Neural cell (in vitro differentiated cells): ENCODE measurements at places on chromosomes 12 and 14. TPM values are rescaled to one million over a fixed set of nuclear protein-coding genes. Genes with fewer than 3 reads are reported as not detected.

Gene SPTB
- 1.9 and 2.8 TPM in 2 replicates for polyA plus RNA-seq

Gene ZBTB42
- polyA plus RNA-seq = not detected in 2 replicates

Gene KLRB1
- not detected in 2 replicates for polyA plus RNA-seq

Gene MFAP5
- not detected in 2 replicates for polyA plus RNA-seq

Gene TMEM233
- not detected in 2 replicates for polyA plus RNA-seq

Gene RNF212B
- not detected in 2 replicates for polyA plus RNA-seq

Gene ANKS1B
- 65.6 and 67.3 TPM in 2 replicates for polyA plus RNA-seq

Gene ZC2HC1C
- 3.9 and 4.5 TPM in 2 replicates for polyA plus RNA-seq

Gene CD163
- polyA plus RNA-seq = 0.20 TPM in 1 of 2 replicates, not detected in the other

Gene GPD1
- polyA plus RNA-seq = 1.5 and 4.0 TPM in 2 replicates

Gene ITPR2
- polyA plus RNA-seq = 0.34 and 2.0 TPM in 2 replicates

Gene IQSEC3
- polyA plus RNA-seq = 2.4 and 5.4 TPM in 2 replicates

Gene CS
- 65.7 and 101 TPM in 2 replicates for polyA plus RNA-seq

Gene ASCL1
- 3.4 and 5.0 TPM in 2 replicates for polyA plus RNA-seq

Gene RND1
- polyA plus RNA-seq = 1.3 and 5.8 TPM in 2 replicates

Gene NKX2-1
- 1.5 and 5.0 TPM in 2 replicates for polyA plus RNA-seq

Gene BRI3BP
- 10.1 and 11.0 TPM in 2 replicates for polyA plus RNA-seq

Gene RD3L
- polyA plus RNA-seq = 0.28 and 0.69 TPM in 2 replicates

Gene AQP6
- polyA plus RNA-seq = not detected in 2 replicates

Gene GPR132
- polyA plus RNA-seq = not detected in 2 replicates

Gene UBR7
- 34.8 and 36.9 TPM in 2 replicates for polyA plus RNA-seq

Gene RBP5
- 1.9 TPM in 1 of 2 replicates, not detected in the other for polyA plus RNA-seq

Gene LRRC43
- polyA plus RNA-seq = 2.2 and 4.8 TPM in 2 replicates

Gene CCDC197
- polyA plus RNA-seq = not detected in 2 replicates

Gene FZD10
- polyA plus RNA-seq = not detected in 2 replicates

Gene AKAP5
- 1.8 and 2.6 TPM in 2 replicates for polyA plus RNA-seq

Gene KRT75
- not detected in 2 replicates for polyA plus RNA-seq

Gene RNASE3
- polyA plus RNA-seq = not detected in 2 replicates

Gene TMEM119
- polyA plus RNA-seq = not detected in 2 replicates

Gene MDGA2
- 3.8 and 7.9 TPM in 2 replicates for polyA plus RNA-seq

Gene SLC10A1
- not detected in 2 replicates for polyA plus RNA-seq
